ENCODE measurements at places on chromosomes 12 and 14.

DNA sequence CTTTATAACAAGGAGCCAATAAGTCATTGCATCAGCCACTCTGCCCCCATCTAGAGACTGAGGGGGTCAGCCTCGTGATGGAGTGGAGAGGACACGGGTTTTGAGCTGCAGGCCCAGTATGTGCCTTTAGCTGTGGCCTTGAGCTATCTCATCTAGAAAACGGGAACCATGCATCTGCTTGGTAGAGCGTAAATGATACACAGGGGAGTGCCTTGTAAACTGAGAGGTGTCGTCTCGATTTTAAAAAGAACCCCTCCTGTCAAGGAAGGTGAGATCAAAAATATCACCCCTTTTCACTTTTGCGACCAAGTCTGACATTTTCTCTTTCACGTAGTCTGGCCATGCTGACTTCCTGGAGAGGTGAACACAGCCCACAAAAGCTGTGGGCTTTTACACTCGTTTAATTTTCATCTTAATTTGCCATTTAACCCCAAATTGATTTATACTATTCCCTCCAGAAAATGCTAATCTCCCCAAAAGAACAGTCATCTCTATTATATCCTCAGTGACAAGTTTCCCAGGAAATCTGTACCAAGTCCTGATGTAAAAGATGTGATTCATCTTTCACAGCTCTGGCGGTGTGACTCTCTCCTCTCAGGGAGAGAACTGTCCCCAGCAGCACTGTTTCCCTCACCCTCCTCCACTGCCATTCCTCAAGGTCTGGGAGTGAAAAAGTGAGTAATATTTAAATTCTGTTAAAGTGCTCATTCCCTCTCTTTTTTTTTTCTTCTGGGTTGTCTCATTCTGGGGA, 30.6 kb downstream of the VCPKMT start:
- no peak for DNase-seq

GRCh38 chr12:64173456-64173855, 48.6 kb downstream of the KICS2 start:
- no peak for DNase-seq

GRCh38 chr12:133106253-133106652, 23.8 kb downstream of the ZNF891 start:
- no peak for DNase-seq

DNA sequence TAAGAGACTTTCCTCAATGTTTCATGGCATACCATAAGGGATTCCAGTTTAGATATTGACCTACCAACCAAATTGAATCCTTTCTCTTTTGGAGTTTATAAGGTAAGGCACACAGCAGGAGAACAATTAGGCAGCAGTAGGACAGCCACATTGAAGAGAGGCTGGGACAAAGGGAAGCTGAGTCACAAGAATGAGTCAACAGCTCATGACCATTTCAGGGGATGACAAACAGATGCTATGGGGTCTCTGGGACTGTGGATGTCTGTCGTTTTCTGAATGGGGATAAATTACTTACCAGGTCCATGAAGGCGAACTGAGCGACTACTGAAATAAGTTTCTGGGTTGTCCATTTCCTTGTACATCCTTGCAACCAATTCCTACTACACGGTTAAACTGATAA, 48.6 kb upstream of the E2F7 start:
- no peak for DNase-seq

- peak; percentile 88 for DNase-seq
Observed at GRCh38 chr14:70886421-70887206, 20.6 kb upstream of the PCNX1 start.

GRCh38 chr14:87601036-87601435, 391.9 kb downstream of the GALC start:
- no peak for DNase-seq

DNA sequence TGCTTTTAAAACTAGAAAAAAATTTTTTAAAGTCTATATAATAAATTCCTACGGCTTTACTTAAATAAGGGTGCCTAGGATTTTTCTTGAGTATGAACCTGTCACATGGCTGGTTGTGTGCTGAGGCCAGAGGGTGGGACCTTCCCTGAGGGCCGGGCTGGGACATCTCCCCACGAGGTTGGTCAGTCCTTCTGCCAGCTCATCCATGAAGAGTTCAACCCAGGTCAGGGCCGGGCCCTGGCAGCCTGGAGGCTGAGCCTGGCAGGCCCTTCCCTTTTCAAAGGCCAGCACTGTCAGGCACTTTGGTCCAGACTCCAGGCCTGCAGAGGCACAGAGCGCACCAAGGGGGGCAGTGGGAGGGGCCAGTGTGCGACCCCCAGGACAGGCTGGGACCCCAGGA, 31.7 kb downstream of the TNFAIP2 start:
- no peak for DNase-seq

- no peak for DNase-seq
Observed at GRCh38 chr12:46946137-46946536, 120.3 kb upstream of the SLC38A4 start.
